Transverse colon (tissue), 4 donors: ENCODE measurements at places on chromosomes 13 and 19. TPM values are rescaled to one million over a fixed set of nuclear protein-coding genes. Genes with fewer than 3 reads are reported as not detected.
A peak's percentile ranks its signal among the peaks of the same experiment; 100 is the strongest.

GRCh38 chr19:30059741-30060457, 117.9 kb downstream of the URI1 start:
- no peak overlapping the region for H3K4me3 ChIP-seq
- no peak for DNase-seq
- H3K27ac ChIP-seq = no peak overlapping the region

- no peak overlapping the region for H3K4me3 ChIP-seq
- no peak overlapping the region for H3K27ac ChIP-seq
- no peaks in the 10 kb centered on the region for H3K4me1 ChIP-seq
- no peak for DNase-seq
- H3K36me3 ChIP-seq = no peaks in the 10 kb centered on the region
Observed at GRCh38 chr19:5149932-5150901, 181.3 kb downstream of the KDM4B start.

DNA sequence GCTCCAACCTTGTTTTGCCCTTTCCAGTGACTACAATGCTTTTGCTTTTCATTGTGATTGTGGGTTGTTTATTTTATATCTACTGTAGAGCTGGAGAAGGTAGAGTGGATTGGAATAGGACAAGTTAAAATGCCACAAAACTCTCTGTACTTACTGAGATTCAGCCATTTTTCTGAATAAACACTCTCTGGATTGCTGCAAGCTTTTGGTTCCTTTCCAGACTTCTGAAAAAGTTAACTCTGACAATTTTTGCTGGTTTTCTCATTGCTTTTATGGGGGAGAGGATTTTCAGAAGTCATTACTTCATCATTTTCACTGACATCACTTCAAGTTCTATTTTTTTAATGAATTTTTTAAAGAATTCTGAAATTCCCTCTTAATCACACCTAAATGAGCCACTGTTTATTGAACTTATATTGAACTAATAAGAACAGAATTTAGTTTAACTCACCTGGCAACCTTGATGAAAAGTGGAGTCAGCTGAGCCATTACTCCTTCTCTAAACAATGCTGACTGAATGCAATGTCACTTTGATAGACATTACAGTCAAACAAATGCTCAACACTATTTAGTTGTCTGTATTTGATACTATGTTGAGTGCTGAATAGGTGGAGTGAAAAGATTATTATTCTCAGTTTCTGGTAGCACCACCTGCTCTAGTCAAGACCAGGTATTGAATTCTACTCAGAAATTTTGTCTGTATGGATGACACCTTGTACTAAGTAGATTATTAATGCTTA, 303.5 kb downstream of the DLEU7 start:
- H3K27me3 ChIP-seq = no peaks in the 10 kb centered on the region
- no peak for DNase-seq
- H3K4me3 ChIP-seq = no peak overlapping the region
- no peaks in the 10 kb centered on the region for H3K36me3 ChIP-seq
- no peaks in the 10 kb centered on the region for H3K4me1 ChIP-seq
- H3K27ac ChIP-seq = no peak overlapping the region

DNA sequence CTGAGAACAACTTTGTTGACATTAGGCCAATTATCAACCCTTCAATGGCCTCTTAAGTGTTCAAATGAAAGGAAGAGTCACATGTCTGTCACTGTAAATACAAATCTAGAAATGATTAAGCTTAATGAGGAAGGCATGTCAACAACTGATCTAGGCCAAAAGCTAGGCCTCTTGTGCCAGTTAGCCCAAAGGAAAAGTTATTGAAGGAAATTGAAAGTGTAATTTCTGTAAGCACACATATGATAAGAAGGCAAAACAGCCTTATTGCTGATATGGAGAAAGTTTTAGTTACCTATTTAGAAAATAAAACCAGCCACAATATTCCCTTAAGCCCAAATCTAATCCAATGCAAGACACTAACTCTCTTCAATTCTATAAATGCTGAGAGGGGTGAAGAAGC, 604.7 kb downstream of the SLITRK6 start:
- no peak for DNase-seq
- no peak overlapping the region for H3K27ac ChIP-seq
- no peak overlapping the region for H3K4me3 ChIP-seq
- H3K36me3 ChIP-seq = no peaks in the 10 kb centered on the region
- H3K4me1 ChIP-seq = no peaks in the 10 kb centered on the region
- no peaks in the 10 kb centered on the region for H3K27me3 ChIP-seq

GRCh38 chr19:14502334-14503092, 6.6 kb upstream of the GIPC1 start:
- DNase-seq = no peak
- H3K4me3 ChIP-seq = no peak overlapping the region
- peaks cover 14% of the 10 kb centered on the region for H3K4me1 ChIP-seq

DNA sequence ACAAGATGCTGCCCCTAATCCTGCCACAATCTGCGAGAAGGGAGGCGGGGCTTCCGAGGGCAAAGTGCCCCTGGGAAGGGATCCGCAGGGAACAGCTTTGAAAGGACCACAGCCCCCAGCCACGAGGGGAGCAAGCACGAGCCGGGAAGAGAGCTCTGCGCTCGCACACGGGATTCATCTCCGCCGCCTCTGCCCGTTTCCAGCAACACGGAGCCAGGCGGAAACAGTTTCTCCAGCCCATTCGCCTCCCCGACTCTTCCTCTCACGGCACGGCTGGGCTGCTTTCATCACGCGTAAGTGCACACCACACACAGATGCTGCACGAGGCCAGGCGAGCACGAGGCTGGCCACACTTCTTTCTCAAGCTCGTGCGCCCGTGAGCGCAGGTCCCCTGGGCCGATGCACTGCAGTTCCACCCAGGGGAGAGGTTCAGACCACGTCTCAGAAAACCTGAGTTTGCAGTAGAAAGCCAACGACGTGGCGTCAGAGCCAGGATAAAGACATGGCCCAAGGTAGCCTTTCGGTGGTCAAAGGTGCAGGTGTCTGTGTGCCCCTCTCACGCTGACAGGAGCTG, 33.6 kb downstream of the NAXD start:
- no peaks in the 10 kb centered on the region for H3K27me3 ChIP-seq
- H3K27ac ChIP-seq = no peak overlapping the region
- peaks cover 8% of the 10 kb centered on the region for H3K36me3 ChIP-seq
- no peak for DNase-seq

DNA sequence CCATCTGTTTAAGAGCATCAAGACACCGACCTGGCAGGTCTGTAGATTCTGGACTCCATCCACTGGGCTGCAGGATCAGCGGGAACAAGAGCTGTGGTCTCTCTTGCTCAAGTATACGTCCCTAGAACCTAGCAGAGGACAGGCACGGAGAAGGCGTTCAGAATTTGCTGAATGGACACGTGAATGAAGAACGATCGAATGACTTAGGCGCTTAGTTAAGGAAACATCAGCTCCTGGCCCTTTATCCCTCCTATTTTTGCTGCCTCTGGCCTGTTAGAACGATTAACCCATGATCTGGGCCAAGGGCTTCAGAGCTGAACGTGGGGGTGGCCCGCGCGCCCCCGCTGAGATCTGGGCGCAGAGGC, 953 bp downstream of the DZIP1 start:
- peak overlapping the region; percentile 55 for H3K4me3 ChIP-seq
- H3K27me3 ChIP-seq = peaks cover 59% of the 10 kb centered on the region
- peak overlapping the region; percentile 80 for H3K27ac ChIP-seq
- DNase-seq = no peak
- H3K4me1 ChIP-seq = peaks cover 5% of the 10 kb centered on the region
- H3K36me3 ChIP-seq = no peaks in the 10 kb centered on the region

- DNase-seq = no peak
- no peak overlapping the region for H3K4me3 ChIP-seq
- H3K27me3 ChIP-seq = no peaks in the 10 kb centered on the region
- no peak overlapping the region for H3K27ac ChIP-seq
- no peaks in the 10 kb centered on the region for H3K36me3 ChIP-seq
- no peaks in the 10 kb centered on the region for H3K4me1 ChIP-seq
Observed at GRCh38 chr13:90798381-90798780, 549.1 kb upstream of the MIR17HG start.

- no peak for DNase-seq
- H3K27ac ChIP-seq = no peak overlapping the region
- H3K4me1 ChIP-seq = no peaks in the 10 kb centered on the region
- peaks cover 15% of the 10 kb centered on the region for H3K27me3 ChIP-seq
Observed at GRCh38 chr13:110921695-110922094, 6.8 kb upstream of the ANKRD10 start.

GRCh38 chr13:98397861-98398260, 179.0 kb downstream of the STK24 start:
- H3K4me1 ChIP-seq = no peaks in the 10 kb centered on the region
- H3K27ac ChIP-seq = no peak overlapping the region
- H3K27me3 ChIP-seq = no peaks in the 10 kb centered on the region

WDR88 gene
- total RNA-seq = not detected

IFI30 gene
- total RNA-seq = 24.8 TPM

KLK13 gene
- total RNA-seq = 3.3 TPM

KANK2 gene
- 145 TPM for total RNA-seq

MATK gene
- total RNA-seq = 2.9 TPM

PODNL1 gene
- 3.1 TPM for total RNA-seq
